Activated CD4-positive, CD25-positive, alpha-beta regulatory T cell treated with anti-CD3 and anti-CD28 coated beads, Interleukin-2, amount 50 U/mL, for 24 hours (primary cell): ENCODE measurements at places on chromosomes 16 and 17.

DNA sequence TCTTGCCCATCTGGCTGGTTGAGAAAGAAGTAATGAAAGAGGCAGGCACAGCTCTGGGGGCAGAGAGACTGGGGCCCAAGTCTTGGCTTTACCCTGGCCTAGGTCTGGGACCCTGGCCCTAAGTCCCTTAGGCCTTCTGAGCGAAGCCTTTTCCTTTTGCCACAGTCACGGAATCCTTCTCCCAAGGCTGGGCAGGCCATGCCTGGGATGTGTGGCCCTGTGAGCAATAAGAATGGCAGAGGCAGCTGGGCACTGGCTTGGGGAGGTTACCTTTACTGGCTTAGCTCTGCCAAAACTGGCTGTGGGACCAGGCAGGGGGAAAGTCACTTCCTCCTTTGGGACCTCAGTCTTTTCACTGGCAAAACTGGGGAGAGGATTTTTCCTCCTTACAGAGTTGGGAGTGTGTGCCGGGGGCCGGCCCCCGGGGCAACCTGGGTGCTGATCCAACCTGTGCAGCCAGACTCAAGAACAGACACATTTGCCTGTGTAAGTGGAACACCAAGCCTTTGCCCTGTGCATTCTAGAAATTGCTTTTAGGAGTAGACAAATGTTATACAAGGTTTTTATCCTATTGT lies 12.9 kb downstream of the FOXF1 start:
- no peak for ATAC-seq

- ATAC-seq = peak; percentile 12
Measured at GRCh38 chr17:59365383-59365981, 34.0 kb downstream of the YPEL2 start.

DNA sequence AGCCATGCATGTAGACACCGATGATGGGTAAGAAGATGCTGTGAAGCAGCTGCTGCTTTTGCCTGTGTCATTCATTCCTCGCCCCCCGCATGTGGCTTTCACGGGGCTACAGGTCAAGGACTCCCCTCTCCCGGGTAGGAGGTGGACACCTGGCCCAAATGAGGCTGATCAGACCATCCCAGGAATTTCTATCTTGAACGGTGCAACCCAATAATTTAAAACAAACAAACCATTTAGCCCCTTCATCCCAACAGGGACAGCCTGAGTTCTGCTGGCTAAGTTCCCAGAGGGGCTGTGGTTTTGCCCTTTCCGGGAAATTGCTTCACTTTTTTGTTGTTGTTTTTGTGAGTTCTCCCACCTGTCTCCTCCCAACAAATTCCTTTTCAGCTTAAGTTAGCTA lies 137.7 kb upstream of the CDH5 start:
- ATAC-seq = no peak

DNA sequence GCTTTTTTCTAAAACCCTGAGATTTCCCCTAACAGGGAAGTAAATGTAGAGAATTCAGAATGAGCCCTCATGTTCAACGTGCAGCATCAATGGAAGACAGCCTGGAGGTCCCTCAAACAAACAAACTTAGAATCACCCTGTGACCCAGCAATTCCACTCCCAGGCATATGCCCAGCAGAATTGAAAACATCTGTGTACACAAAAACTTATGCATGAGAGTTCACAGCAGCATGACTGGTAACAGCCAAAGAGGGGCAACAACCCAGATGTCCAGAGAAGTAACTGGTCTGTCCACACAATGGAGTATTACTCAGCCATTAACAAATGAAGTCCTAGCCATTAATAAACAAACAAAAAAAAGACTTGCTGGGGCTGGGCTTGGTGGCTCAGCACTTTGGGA lies 252.7 kb downstream of the PARN start:
- ATAC-seq = no peak

DNA sequence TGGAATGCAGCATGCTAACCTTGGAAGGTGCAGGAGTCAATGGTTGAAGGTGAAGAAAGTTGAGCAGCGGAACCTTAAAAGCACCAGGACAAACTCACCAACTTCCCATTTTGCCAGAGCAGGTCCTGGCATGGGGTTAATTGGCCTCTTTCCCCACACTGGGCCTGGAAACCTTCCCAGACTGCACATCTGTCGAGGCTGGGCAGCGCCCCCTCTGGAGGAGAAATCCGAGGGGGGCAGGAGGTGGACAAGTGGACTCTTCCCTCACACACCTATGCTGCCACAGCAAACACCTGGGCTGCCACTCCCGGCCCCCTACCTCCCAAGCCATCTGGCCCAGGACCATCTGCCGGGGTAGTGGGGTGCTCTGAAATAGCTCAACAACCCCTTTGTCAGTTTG lies 232.4 kb downstream of the CBLN1 start:
- no peak for ATAC-seq

- ATAC-seq = no peak
Measured at GRCh38 chr17:63631062-63631461, 8.8 kb downstream of the MAP3K3 start.

DNA sequence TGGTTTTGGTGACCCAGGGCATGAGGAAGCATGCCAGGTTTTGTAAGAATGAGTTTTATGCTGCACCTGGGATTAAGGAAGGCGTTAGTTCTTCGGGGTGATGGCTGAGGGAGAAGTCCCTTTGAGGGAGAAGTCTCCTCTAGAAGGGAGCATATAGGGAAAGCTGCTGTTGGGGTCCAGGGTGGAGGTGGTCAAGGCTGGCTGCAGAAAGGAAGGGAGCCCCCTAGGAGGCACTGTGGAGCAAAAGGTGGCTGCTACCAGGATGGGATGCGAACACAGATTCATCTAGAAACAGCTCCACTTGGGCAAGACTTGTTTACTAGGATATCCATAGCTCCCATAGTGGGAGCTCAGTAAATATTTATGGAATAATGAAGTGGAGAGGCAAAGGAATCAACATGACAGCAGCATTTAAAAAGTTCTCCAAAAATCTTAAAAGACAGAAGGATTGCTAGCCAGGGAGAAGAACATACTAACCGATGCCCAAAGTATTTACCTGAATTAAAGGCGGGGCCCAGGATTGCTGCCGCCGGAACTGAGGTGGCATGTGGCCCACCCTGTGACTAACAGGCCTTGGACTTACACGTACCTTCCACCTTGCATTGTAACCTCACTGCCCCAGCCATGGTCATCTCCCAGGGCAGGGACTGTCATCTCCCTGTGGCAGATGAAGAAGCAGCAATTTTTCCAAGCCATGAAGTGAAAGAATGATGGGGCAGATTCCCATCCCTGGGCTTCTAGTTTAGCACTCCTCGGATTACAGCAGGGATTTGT lies 7.1 kb upstream of the LPCAT2 start:
- ATAC-seq = no peak

DNA sequence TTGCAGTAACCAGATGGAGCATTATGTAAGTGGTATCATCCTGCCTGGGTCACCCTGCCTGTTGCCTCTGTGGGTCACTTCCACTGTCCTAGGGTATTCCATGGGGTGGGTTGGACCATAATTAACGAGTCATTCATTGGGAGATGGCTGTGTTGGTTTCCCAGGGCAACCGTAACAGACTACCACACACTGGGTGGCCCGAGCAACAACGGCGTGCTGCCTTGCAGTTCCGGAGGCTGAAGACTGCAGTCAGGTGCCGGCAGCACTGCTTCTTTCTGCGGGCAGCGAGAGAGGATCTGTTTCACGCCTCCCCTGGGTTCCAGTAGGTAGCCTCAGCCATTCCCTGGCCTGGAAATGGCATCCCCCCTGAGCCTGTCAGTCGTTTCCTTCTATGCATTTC lies 28.9 kb upstream of the CMIP start:
- no peak for ATAC-seq

DNA sequence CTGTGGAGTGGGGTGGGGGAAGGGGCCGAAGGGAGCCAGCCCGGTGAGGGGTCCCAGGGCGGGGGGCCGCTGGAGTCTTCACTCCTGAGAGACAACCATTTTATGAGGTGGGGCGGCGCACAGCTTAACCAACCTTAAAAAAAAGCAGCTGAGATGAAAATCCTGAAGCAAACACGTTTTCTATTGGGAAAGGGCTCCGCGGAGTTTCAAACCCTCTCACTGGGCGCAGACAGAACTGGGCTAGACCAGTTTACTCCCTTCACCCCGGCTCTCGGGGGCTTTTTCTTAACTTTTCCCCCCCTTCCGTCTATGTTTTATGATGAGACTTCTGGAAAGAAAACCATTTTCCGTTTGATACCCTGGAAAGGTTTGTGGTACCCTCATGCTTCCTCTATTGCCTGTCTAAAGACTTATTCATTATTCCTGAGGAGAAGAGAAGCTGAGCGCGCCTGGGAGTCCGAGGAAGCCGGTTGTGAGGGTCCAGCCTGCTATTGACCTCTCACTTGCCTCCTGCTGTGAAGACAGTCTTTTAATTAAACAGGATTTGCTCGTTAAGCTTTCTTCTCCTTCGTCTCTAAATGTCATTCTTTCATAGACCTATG lies 482 bp upstream of the SSH2 start:
- peak; percentile 12 for ATAC-seq

GRCh38 chr16:2003827-2004641 lies 5.6 kb downstream of the ZNF598 start:
- peak; percentile 92 for ATAC-seq

- no peak for ATAC-seq
Measured at GRCh38 chr16:31216422-31217135, at the start of gene PYDC1. PYDC1 (minus strand) TSS chr16:31217135; CDS start chr16:31217028, 107 bp downstream.

DNA sequence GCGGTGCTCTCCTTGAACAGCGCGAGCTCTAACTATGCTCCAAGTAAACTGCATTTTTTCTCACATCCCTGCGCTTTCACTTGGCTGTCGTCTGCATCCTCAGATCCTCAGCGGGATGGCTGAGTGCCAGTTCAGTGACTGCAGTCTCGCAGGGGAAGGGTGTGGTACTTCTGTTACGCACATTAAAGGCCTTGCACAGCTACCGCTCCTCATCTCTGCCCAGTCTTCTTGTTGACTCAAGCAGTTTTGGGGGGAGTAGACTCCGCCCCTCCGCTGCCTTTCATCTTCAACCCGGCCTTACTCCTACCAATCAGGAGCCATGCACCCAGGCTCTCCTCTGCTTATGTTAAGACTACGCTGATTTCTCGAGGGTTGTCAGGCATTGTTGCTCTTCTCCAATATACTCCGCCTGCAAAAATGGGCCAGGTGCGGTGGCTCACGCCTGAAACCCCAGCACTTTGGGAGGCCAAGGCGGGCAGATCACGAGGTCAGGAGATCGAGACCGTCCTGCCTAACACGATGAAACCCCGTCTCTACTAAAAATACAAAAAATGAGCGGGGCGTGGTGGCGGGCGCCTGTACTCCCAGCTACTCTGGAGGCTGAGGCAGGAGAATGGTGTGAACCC lies 10.0 kb downstream of the ATP5PD start:
- ATAC-seq = peak; percentile 44

DNA sequence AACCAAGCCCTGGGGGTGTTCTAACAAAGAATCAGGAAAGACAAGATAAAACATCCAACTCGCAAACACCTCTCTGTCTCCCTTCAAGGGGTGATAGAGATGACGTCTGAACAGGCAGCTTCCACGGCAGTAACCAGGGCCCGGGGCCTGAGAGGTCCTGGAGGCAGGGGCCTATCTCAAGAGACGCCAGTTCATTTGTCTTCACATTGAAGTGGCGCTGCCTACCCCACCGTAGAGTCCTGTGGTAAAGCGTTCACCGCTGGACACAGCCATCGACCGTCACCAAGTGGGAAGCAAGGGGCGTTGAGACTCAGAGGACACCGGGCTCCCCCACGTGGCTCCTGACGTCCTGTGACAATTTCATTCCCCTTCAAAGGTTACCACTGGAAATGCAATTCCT lies 21.4 kb downstream of the UTS2R start:
- ATAC-seq = no peak

GRCh38 chr16:20901068-20901435 lies 481 bp downstream of the LYRM1 start:
- ATAC-seq = no peak

- ATAC-seq = no peak
Measured at GRCh38 chr17:28267720-28268609, 51.0 kb upstream of the TMEM97 start.

DNA sequence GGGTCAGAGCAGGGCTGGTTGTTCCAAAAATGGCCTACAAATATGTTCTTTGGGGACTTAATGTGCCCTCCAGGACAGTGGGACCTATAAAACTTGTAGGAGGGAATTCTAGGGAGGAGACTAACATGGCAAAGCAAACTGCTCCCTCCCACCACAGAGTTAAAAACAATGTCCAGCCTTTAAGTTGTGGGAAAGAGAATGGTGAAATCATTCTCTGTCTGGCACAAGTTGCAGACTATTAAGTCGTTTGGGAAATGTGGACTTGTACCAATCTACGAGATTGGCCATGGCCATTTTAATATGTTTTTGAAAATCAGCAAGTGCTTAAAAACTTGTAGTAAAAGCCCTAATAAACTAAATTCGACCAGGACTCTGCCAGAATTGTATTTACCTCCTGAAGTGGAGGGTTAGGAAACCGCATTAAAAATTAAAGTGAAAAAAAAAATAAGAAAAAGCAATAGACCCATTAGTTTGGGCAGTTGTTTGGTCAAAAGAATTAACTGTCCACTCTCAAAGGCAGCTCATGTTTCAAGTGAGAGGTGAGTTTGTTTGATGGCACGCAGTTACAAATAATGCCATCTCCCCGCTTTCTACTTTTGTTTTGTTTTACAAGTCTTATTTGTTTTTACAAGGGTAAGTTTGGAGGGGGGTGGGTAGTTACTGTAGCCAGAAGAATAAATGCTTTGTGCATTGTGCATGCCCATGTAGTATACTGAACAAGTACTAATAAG lies 32.4 kb downstream of the ANKFN1 start:
- ATAC-seq = no peak

DNA sequence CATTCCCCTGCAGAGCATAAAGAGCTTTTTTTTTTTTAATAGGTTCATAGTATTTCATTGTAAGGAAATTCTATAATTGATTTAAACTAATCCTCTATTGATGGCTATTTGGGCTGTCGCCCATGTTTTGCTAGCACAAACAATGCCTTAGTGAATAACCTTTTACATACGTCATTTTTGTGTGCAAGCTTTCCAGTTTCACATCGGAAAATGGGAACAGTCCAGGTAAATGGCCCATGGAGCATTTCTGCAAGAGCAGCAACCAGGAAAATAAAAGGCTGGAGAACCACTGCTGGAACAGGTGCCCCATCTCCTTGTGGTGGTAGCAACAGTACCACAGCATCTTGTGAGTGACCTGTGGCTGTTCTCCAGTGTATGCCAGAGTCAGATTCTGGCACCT lies 48.6 kb downstream of the CDH1 start:
- ATAC-seq = no peak

DNA sequence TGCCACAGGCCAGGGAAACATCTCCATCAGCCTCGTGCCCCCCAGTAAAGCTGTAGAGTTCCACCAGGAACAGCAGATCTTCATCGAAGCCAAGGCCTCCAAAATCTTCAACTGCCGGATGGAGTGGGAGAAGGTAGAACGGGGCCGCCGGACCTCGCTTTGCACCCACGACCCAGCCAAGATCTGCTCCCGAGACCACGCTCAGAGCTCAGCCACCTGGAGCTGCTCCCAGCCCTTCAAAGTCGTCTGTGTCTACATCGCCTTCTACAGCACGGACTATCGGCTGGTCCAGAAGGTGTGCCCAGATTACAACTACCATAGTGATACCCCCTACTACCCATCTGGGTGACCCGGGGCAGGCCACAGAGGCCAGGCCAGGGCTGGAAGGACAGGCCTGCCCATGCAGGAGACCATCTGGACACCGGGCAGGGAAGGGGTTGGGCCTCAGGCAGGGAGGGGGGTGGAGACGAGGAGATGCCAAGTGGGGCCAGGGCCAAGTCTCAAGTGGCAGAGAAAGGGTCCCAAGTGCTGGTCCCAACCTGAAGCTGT lies 3.4 kb downstream of the NXPH3 start:
- no peak for ATAC-seq
